Gastroesophageal sphincter (tissue), 4 donors: ENCODE measurements at places on chromosomes 3 and 15.

DNA sequence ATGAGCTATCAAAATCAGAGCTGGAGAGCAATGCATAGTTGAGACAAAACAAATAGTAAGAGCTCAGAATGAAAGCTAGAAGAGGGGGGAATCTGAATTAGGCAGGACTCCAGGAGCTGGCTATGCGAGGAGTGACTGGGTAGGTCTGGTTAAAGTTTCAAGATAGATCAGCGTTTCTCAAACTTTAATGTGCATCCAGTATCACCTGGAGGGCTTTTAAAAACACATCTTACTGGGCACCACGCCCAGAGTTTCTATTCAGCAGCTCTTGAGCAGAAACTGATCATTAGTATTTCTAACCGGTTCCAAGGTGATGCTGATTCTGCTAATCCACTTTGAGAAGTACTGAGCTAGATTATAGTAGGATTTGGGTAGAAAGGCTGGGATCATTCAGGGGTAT, 96.2 kb upstream of the ACP3 start:
- no peak for ATAC-seq

- ATAC-seq: no peak
These were observed 356.5 kb upstream of the IL12A start for GRCh38 chr3:159632128-159632527.

GRCh38 chr3:99503350-99503749, 135.0 kb upstream of the COL8A1 start:
- ATAC-seq: no peak

DNA sequence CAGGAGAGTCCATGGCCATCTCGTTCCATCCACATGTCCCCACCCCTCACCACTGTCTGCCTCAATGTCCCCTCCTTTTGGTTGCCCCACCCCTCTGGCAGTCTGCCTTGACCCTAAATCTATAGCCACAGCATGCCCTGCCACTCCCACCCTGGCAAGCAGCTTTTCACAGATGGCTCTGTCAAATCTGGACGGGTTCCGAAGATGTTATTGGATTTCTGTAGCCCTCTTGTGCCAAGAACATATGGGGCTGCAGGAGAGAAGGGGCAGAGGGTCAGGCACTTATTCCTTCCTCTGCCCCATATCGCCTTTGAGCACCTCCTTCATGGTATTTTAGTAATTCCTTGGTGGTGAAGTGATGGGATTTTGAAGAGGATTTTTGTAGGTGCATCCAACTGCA, 57.1 kb downstream of the EPHB1 start:
- no peak for ATAC-seq
